ENCODE measurements at places on chromosomes 2 and 18.
A peak's percentile ranks its signal among the peaks of the same experiment; 100 is the strongest.

GRCh38 chr18:457140-457519, 43.4 kb downstream of the COLEC12 start:
- no peak for DNase-seq

- DNase-seq = no peak
Observed at GRCh38 chr2:200119236-200119635, 163.9 kb downstream of the MAIP1 start.

DNA sequence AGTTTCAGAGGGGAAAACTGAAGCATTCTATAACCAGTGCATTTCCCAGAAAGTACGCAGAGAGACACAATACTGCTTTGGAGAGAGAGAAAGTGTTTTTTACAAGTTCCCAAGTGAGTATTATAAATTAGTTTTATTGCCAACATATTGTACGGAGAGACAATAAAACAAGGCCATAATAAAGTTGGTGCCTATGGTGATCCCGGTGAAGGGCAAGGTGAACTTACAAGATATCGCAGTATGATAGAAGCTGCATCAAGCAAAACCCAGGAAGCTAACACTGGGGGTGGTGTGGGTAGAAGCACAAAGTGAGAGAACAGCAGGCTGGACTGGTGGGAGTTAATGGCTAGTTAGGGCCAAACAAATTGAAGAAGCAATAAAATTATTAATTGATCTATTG, 7.5 kb downstream of the TMSB10 start:
- DNase-seq = no peak

DNA sequence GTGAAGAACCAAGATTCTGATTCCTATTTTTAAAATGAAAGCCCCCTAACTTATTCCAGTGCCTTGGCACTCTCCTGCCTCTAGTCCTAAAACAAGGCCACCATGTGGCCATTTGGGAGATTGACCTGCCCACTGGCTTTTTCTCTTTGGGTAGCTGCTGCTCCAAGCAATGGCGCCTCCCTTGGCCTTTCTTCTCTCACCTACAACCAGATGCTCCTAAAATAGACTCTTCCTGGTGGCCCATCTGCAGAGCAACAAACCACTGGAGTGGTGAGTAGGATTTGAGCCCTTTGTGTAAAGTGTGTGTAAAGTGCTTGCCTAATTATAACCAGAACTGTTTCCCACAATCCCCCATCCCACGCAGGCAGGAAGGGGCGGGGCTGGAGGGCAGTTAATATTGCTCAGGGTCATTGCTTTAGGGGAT, 114.2 kb downstream of the FHOD3 start:
- DNase-seq = no peak

- no peak for DNase-seq
Observed at GRCh38 chr2:52445686-52446085, 1321.9 kb upstream of the CHAC2 start.

- peak; percentile 84 for DNase-seq
Observed at GRCh38 chr18:13612196-13612997, 114.0 kb downstream of the FAM210A start.

GRCh38 chr2:136319237-136319636, 201.3 kb upstream of the CXCR4 start:
- DNase-seq = peak; percentile 64

Data from activated T-cell treated with anti-CD3 and anti-CD28 coated beads, Interleukin-2, amount 50 U/mL, for 48 hours (primary cell).